ENCODE measurements at places on chromosomes 6 and 20.

GRCh38 chr6:132715204-132715603, 1.3 kb upstream of the VNN1 start:
- peak; percentile 46 for DNase-seq

- no peak for DNase-seq
Measured at GRCh38 chr6:11201772-11202512, 30.5 kb downstream of the NEDD9 start.

- no peak for DNase-seq
Measured at GRCh38 chr6:106890447-106890846, 84.1 kb downstream of the CD24 start.

- peak; percentile 13 for DNase-seq
Measured at GRCh38 chr6:36599791-36600209, 5.6 kb downstream of the SRSF3 start.

DNA sequence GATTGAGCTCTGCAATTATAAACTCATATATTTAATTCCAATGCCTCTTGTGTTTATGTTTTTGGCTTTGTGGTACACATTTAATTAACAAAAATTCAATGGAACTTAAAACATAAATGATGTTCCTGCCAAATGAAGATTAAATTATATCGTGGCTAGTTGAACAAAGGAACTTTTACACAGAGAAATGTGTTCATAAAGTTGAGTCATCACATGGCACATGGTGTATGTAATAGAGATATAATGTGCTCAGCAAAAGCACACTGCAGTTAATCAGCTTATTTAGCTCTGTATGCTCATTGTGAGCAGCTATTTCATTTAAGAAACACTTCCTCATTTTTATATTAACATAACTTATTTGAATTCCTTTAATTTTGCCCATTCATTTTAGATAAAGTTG, 1295.6 kb upstream of the CITED2 start:
- DNase-seq: no peak

All from NCI-H1417 (cell line).